ENCODE measurements at places on chromosomes 6 and 20.

DNA sequence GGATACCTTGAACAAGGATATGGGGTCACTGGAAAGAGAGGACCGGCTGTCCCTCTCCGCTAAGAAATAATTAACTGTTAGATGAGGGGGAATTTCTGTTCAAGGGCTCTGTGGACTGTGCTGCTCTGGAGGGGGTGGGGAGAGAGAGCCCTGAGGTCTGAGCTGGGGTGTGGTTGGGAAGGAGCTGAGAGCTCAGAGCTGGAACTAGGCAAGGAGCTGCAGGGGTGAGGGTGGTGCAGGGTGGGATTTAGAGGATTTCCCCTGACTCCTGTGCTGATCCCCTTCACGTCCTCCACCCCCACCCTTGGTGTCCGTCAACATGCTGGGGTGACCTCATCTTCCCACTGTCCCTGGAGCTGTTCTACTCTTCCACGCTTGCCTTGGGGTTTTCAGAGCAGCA, 52.5 kb downstream of the HLA-A start:
- no peak for DNase-seq

- DNase-seq: peak; percentile 66
Measured at GRCh38 chr20:23290761-23291574, 59.6 kb upstream of the NXT1 start.

DNA sequence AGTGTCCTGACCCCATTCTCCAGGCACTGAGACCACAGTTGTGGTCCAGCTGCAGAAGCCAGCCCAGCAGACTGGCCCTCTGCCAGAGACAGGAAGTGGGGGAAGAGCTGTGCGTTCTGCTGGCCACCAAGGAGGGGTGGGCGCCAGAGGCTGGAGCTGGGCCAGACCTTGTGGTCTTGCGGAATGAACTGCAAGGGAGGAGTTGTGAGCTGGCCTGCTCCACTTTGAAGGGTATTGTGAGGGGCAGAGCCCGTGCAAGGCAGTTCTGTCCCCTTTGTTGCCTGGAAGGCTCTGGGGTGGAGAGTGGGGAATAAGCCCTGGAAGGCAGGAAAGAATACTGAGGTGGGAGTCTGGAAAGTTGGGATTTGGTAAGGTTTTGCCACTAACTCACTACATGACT, 3.6 kb upstream of the MDFI start:
- no peak for DNase-seq

DNA sequence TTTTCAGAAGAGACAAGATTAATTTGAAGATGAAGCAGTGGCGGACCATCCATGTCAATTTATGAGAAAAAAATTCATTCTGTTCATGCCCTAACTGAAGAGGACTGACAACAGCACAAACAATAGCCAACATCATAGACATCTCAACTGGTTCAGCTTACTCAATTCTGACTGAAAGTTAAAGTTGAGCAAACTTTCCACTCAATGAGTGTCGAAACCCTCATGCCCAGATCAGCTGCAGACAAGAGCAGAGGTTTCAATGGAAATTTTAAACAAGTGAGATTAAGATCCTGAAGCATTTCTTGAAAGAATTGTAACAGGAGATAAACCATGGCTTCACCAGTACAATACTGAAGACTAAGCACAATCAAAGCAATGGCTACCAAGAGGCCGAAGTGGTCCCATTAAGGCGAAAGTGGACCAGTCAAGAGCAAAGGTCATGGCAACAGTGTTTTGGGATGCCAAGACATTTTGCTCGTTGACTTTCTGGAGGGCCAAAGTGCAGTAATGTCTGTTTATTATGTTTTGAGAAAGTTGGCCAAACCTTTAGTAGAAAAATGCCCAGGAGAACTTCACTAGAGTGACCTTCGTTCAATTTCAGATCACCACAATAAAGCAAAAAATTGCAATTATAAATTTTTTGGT, 6.1 kb upstream of the SFT2D1 start:
- DNase-seq: no peak

- no peak for DNase-seq
Measured at GRCh38 chr20:4769328-4769727, 47.6 kb downstream of the PRND start.

DNA sequence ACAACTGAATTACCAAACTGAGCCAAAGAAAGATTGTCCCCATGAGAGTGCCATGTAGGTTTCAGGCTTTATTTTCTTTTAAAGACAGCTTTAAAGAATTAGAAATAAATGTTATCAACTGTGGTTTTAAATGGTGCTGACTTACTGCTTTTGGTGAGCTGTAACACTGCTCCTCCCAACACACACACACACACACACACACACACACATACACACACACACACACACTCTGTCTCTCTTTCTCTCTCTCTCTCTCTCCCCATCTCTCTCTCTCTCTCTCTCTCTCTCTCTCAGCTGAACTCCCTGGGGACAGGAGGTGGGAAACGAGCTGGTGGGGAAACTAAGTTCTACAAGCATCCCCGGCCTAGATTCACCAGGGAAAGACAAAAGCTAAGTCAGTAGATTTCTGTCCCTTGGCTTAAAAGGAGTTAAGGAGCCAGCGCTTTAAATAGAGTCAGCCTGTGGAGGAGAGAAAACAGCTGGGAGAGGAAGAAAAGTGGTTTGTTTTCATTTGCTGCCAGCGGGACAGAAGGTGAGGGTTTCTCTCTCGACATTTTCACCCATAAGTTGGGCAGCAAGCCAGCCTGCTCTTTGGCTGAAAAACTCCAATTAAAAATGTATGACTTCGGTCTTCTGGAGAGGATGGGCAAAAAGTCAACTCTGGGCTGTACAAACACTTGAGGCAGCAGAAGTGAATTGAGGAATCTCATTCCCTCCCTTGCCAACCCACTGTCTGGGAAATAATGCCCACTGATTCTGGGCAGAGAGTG, 27.4 kb downstream of the CBLN4 start:
- no peak for DNase-seq

DNA sequence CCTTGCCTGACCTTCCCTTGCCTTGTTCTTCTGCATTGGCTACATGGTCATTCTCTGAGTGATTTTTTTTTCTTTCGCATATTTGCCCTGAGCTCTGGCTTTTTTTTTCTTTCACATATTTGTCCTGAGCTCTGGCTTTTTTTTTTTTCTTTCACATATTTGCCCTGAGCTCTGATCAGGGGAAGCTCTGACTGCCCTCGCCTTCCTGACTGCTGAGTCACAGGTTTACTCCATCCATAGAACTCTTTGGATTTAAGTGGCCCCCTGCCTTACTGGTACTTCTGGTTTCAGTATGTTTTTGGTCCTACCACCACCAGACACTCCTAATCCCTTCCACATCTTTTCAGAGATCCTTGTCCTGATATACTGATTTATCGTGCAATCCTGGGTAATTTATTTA, 201.1 kb downstream of the OGFRL1 start:
- DNase-seq: no peak

- no peak for DNase-seq
Measured at GRCh38 chr20:35739294-35740163, 2.5 kb downstream of the RBM39 start.

DNA sequence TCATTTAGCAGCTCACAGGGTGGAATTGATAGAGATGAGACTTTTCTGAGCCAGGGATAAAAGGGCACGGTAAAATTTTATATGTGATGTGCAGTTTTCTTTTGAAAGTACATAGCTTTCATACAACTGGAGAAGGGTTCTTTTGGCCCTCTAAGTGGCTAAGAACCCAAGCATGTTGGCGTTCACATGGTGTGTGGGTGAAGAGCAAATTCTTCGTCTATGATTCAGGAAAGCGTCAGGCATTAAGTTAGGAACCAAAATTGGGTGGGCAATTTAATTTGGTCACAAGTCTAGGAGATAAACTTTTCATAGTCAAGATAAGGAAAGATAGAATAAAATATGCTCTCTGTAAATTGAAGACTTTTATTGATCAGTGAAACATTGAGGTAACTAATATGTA, 153.9 kb downstream of the UTRN start:
- no peak for DNase-seq

GRCh38 chr20:2729251-2729713, 36.7 kb downstream of the EBF4 start:
- no peak for DNase-seq

GRCh38 chr20:4157516-4157915, 142.2 kb upstream of the RNF24 start:
- DNase-seq: no peak

- DNase-seq: no peak
Measured at GRCh38 chr20:15333170-15333569, 995.8 kb upstream of the FLRT3 start.

DNA sequence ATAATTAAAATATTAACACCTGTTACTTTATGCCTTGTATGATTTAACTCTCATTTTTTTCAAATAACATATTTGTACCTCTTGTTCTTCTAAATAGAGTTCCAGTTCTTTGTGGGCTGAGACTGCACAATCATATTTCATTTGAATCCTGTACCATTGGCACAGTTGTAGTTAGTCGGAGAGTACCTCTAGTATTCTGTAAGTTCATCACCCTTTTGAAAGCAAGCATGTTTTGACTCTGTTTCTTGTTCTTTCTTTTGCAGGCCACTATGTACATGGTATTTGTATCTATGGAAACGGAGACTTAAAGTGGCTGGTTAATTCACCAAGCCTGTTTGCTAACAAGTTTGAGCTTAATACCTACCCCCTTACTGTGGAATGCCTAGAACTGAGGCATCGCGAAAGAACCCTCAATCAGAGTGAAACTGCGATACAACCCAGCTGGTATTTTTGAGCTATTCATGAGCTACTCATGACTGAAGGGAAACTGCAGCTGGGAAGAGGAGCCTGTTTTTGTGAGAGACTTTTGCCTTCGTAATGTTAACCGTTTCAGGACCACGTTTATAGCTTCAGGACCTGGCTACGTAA, 68.2 kb downstream of the C6orf52 start:
- no peak for DNase-seq

GRCh38 chr6:156691018-156691417, 86.2 kb upstream of the ARID1B start:
- no peak for DNase-seq

GRCh38 chr20:64188682-64189529, 24.7 kb downstream of the MYT1 start:
- DNase-seq: no peak

DNA sequence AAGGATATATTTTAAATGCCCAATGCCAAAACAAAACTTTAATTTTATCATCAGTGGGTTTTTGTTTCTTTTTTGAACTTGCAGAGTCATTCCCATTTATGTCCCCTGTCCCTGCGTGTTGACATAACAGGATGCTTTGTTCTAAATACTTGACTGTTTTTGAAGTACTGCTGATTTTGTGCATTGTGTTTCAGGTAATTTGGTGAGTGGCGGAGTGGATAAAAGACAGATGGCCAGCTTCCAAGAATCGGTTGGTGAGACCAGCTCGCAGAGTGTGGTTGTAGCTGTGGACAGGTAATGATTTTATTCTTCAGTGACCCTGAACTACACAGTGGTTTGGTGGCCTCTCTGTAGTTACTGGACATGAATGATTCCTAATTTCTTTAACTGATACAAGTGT, 50.5 kb upstream of the CSE1L start:
- no peak for DNase-seq

DNA sequence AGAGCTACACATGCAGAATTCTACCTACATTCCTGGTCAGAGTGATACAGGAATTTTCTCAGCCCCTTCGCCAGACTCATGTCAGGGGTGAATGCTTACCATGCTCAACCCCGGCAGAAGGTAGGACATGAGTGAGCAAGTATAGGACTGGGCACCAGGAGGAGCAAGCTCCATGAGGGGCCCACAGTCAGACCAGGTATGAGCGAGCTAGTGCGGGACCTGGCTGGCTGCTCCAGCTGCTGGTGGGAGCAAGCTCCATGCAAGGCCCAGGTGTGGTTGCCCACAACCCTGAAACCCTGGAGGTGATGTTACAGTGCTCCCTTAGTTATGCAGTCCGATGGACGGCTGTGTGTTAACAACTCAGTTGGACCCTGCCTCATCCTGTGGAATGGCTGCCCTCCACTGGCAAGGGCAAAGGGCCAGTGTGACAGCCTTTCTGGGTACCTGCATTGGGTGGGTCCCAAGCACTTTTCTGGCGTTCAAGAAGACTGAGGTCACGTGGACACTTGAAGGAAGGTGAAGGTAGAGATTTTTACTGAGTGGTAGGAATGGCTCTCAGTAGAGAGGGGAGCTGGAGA, 503.5 kb upstream of the CITED2 start:
- DNase-seq: no peak

DNA sequence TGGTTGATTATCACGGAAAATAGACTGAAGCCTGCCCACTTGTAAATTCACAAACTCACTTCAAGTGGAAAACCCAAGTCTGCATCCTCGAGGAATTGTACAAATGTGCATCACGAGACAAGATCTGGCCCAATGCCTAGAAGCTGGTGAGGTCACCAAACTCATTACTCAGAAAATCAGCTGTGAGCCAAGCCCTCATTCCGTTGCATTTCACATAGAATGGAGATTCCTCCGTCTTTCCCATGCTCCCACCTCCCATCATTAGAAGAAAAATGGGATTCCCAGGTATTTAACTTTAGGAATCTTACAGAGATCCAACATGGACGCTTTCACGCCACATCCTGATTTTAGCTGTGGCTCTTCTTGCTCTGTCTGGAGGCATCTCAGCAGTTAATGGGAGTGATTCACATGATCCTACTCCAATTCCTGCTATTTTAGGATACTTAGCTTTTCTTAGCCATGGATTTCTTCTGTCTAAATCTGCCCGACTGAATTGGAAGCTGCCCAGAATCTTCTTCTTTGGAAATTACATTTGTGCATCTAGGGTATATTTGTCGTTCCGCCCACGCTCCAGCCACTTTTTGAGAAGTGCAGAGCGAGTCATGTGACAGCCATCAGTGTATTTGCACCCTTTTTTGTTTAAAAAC, 68.7 kb upstream of the STMND1 start:
- no peak for DNase-seq

GRCh38 chr6:41718828-41719227, 16.6 kb downstream of the TFEB start:
- DNase-seq: no peak

DNA sequence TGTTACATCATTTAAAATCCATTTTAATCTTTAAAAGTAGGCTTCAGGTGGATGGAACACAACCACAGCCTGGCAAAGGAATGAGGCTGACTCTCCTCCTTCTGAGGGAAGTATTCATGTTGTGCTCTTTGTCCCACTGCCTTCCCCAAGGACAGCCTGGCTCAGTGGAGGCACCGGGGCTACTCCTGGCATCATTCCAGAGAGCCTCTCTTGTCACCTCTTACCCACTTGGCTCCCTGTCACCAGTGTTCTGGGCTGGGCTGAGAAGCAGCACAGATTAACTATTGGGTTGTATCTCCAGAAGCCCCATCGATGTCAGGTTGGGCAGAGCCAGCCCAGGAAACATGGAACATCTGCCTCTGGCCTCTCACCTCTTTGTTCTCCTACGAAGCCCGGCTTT, 10.7 kb upstream of the TP53INP2 start:
- DNase-seq: no peak

- no peak for DNase-seq
Measured at GRCh38 chr6:120122401-120122800, 772.8 kb upstream of the MAN1A1 start.
